Stimulated activated CD8-positive, alpha-beta memory T cell treated with anti-CD3 and anti-CD28 coated beads, Interleukin-15, amount 100 ng/mL, for 24 hours (primary cell): ENCODE measurements at places on chromosomes 6 and 20.

GRCh38 chr20:63295846-63296245, 2.9 kb downstream of the COL20A1 start:
- no peak for DNase-seq

DNA sequence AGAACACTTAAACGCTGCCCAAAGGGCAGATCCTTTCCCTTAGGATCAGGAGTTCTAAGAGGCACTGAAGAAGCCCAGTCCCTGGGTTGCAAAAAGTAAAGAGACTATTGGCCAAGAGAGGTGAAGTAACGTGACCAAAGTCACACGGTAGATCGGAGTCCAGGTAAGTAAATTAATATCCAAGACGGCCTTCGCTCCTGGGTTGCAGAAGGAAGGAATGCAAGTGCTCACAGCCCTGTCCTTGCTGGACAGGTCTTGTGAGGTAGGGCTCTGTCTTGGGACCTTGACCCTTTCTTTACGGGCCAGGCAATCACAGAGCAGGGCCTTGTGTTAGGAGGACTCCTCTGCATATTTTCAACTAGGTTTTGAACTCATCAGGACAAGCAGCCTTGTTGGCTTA, 243.7 kb upstream of the PDE10A start:
- DNase-seq: no peak

DNA sequence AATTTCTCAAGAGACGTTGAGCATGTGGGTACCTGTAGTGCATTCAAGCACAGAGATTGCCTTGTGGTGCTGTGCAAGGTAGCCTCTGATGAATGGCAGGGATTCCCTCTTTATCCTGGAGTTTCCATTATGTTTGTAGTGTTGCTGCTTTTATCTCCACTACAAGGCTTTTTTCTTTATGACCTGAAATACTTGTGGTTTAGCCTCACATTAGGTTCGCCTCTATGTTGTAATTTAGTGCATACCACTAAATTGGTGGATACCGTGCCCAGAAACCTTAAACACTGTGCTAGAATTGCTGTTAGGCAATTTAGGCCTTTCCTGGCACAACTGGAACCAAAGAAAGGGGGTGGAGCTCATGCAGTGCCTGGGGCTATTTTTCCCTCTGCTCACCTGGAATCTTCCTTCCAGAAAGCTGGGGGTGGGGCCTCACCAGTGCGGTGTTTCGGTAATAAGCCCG, 76.8 kb downstream of the NCOA7 start:
- no peak for DNase-seq

DNA sequence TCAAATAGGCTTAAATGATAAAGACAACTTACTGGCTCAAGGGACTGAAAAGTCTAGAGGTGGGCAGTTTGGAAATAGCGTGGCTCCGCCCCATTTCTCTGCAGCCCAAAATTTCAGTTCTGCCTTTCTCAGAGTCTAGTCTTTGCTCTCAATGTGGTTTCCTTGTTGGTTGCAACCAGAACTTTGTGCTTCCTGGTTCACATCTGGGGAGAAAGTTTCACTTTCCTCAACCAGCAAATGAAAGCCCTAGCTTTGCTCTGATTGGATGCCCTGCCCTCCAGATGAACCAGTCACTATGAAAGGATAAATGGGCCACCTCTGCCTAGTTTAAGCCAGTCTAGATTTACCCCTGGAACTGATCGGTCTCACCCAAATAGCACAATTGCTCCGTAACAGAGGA, 14.9 kb downstream of the SYCP2L start:
- DNase-seq: no peak

GRCh38 chr20:53698371-53698978, 104.8 kb upstream of the ZNF217 start:
- no peak for DNase-seq

GRCh38 chr20:61330441-61330840, 78.4 kb downstream of the CDH4 start:
- no peak for DNase-seq

DNA sequence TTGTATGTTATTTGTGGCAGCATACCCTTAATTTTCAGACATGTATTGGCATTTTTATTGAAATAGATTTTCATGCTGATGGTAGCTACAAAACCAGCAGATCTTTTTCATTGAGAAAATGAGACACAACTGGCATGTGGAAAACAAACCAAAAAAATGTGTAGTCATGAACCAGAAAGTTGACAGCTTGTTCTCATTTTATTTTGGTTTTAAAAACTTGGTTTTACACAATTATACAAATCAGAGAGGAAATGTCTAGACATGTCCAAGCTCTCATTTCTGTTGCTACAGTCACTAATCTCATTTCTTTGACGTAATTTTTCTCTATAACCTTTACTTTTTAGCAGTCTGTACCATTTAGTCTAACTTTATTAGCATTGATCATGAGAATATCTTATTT, 85.4 kb downstream of the GRIK2 start:
- DNase-seq: no peak

- no peak for DNase-seq
These were observed 65.6 kb downstream of the STMND1 start for GRCh38 chr6:17167327-17167979.

DNA sequence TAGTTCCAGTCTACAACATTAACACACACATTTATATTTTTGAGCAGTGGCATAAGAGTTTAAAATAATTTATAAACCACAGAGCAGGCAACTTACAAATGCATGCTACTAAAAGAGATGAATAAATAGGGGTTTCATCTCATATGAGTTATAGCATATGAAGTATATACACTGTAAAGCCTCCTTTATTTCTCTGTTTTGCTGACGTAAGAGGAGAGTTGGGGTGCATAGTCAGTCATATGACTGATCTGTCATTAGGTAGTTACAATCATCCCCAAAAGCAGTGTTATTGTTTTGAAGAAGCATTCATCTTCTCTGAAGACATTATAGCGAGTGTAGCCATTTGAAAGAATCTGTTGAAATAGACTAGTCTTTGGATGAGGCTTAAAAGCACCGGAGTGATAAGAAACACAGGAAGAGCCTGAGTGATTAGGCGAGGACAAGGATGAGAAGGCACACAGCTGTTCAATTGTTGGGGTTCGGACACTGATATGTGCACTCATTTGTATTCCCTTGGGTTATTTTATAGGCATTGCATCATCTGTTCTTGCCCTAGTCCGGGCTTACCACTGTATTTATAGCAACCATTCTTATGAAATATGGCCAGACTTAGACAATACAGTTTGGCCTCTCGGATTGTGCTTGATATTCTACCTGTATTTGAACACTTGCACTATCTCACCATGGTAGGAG, 325.7 kb downstream of the SAMD5 start:
- DNase-seq: no peak

DNA sequence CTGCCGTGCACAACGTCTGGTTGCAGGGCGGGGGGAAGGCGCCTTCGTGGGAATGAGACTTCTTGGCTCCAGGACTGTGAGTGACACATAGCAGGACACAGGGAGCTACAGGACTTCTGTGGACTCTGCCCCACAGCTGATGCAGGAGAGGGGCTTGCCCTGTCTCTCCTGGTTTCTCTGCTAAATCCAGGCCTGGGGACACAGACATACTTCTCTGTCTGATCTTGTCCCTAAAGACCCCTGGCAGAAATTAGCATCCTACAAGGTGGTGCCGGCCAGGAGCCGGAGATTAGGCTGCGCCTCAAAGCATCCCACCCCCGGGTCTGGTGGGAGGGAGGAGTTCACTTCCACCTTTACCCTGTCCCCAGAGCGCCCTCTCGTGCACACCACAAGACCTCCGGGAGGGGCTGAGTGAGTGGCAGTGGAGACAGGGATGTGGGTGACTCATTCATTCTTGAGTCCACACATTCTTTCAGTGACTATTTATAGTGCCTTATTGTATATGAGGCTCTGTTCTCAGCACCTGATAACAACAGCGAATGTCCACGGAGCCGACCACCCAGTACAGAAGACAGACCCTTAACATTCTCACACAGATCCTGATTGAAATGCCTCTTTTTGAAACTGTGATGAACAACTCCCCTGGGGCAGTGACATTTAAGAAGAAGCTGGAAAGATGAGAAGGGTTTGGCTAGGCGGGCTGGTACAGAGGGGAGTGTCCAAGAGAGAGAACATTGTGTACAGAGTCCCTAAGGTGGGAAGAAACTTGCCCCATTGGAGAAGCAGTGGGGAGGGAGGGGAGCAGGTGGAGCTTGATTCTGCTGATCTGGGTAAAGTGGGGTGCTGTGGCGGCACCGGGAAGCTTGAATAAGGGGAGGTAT, 39.0 kb downstream of the GMPR start:
- DNase-seq: no peak

- no peak for DNase-seq
These were observed 50.9 kb downstream of the SNRNP48 start for GRCh38 chr6:7640607-7641577.

GRCh38 chr6:154298297-154298696, 58.3 kb downstream of the IPCEF1 start:
- no peak for DNase-seq

DNA sequence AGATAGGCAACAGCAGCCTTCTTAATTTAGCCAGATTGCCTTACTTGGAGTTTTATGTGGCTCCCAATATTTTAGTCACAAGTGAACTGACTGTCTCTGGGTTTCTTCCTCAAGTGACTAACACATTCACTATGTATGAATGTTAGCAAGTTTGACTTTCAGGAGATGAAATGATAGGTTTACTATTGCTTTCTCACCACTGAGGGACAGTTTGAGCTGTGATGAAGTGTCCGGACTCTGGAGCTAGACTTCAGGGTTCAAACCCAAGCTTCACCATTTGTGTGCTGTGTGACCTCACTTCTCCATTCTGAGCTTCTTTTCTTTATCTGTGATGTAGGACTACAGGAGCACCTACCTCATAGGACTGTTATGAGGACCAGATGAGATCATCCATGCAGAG, 8.2 kb downstream of the DHX35 start:
- no peak for DNase-seq

- no peak for DNase-seq
These were observed 36.6 kb upstream of the CARMIL1 start for GRCh38 chr6:25242567-25242966.

DNA sequence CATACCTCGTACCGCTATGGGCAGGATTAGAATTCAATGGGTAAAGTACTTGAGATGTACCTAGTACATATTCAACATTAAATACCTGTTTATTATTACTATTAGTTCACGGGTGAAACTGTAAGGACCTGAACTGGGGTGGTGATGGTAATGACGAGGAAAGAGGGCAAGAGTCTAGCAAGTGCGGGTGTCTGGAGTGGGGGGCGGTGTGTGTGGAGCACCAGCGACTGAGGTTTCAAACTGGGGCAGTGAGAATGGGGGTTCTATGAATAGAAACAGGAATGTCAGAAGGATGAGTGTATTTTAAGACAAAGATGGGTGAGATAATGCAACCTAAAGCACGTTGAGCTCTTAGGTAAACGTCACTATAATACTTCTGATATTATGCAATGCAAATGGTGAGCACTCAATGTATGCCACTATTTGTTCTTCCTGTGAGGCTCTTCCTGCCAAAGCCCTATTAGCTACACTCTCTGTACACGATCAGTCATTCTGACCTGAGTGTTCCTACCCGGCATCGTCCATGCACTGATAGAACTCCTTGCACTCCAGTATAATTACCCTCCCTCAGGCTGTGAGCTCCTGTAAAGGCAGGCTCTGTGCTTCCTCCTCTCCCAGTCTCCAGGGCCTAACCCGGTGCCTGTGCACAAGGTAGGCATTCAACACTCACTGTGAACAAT, 55.0 kb downstream of the ALDH5A1 start:
- DNase-seq: no peak

DNA sequence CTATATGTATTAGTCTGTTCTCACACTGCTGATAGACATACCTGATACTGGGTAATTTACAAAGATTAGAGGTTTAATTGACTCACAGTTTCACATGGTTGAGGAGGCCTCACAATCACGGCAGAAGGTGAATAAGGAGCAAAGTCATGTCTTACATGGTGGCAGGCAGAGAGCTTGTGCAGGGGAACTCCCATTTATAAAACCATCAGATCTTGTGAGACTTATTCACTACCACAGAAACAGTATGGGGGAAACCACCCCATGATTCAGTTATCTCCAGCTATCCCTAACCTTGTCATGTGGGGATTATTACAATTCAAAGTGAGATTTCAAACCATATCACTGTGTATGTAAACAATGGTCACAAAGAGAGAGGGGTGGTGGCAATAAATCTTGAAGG, 6.6 kb downstream of the CST8 start:
- no peak for DNase-seq

DNA sequence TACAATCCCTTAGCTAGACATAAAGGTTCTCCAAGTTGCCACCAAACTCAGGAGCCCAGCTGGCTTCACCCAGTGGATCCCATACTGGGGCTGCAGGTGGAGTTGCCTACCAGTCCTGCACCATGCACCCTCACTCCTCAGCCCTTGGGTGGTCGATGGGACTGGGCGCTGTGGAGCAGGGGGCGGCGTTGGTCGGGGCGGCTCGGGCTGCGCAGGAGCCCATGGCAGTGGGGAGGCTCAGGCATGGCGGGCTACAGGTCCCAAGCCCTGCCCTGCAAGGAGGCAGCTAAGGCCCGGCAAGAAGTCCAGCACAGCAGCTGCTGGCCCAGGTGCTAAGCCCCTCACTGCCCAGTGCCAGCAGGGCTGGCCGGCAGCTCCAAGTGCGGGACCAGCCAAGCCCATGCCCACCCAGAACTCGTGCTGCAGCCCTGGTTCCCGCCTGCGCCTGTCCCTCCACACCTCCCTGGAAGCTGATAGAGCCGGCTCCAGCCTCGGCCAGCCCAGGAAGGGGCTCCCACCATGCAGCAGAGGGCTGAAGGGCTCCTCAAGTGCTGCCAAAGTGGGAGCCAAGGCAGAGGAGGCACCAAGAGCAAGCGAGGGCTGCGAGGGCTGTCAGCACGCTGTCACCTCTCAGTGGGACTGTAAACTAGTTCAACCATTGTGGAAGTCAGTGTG, 912.1 kb downstream of the PHF3 start:
- no peak for DNase-seq

DNA sequence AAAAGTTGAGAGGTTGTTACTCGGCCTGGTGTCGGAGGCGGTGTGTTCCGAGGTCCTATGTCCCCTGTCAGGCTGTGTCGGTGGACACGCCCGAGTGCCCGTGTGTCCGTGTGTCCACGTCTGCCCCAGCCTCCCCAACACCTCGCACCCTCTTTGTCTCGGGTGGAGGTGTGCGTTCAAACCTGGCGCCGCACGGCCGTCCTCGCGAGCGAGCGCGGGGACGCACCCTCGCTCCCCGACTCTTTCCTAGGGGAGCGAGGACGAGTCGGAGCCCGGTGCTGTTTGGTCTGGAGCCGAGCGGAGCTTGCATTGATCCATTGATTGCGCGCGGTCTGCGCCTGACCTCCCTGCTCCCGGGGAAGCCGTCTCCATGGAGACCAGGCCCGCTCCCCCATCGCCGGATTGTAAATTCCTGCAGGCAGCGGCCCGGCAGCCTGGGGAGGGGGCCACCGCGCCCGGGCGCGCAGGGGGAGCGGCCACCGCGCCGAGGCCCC, 411 bp upstream of the SCUBE3 start:
- no peak for DNase-seq

DNA sequence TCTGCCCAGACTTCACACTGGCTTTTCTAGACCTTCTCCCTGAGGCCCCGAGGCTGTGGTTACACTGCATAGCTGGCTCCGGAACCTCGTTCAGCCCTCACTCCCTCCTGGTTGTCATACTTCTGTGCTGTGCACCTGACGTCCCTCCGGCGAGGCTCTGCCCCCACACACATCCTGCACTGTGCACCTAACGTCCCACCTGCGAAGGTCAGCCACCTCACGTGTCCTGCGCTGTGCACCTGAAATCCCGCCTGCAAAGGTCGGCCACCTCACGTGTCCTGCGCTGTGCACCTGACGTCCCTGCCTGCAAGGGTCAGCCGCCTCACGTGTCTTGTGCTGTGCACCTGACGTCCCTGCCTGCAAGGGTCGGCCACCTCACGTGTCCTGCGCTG, 111.0 kb upstream of the FRMD1 start:
- no peak for DNase-seq
